ENCODE measurements at places on chromosomes 4 and X. TPM values are rescaled to one million over a fixed set of nuclear protein-coding genes. Genes with fewer than 3 reads are reported as not detected.

ZNF718 gene
- 6.6 TPM for total RNA-seq

GAGE12G gene
- not detected for total RNA-seq

ENOX2 gene
- 15.5 TPM for total RNA-seq

LETM1 gene
- total RNA-seq = 53.5 TPM

- DNase-seq = no peak
These were observed 823 bp upstream of the MAN2B2 start for GRCh38 chr4:6573986-6574746.

DNA sequence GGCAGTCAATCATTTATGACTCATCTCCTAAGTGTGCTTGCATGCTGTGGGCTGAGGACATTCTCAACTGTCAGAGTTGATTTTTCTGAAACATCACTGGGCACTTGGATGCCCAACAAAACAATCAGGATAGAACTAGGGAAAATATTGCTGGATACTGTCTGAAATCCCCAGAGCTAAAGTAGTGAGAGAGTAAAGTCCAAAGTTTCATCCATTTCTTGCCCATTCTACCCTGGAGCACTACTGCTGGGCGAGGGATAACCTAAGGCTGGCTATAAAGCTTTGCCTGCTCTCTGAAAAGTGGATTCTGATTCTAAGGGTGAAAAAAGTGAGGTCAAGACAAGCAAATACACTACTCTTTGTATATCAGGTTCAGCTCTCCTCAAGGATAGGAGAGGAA, 279.6 kb upstream of the EDA2R start:
- no peak for DNase-seq

DNA sequence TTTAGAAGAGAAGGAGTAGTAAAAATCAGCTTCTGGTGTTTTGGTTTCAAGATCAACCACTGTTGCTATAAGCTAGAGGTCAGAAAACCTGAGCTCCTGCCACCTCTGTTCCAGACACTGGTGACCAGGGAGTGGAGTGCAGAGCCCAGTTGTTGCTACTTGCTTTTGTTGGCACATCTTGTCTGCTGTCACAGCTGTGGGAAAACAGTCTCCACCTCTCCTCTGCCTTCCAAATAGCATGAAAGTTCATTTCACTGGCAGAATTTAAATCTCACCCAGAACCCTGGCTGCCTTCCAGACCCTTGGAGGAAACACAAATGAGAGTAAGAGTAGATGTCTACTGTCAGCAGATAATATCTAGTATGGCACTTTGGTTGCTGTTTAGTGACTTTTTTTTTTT, 297.5 kb upstream of the KLF3 start:
- no peak for DNase-seq

GRCh38 chr4:163107754-163108153, 58.9 kb downstream of the NAF1 start:
- no peak for DNase-seq

- DNase-seq = no peak
These were observed 23.8 kb downstream of the REELD1 start for GRCh38 chr4:146238107-146238506.

Measured in T-cell (primary cell).